ENCODE measurements at places on chromosomes 4 and X.

DNA sequence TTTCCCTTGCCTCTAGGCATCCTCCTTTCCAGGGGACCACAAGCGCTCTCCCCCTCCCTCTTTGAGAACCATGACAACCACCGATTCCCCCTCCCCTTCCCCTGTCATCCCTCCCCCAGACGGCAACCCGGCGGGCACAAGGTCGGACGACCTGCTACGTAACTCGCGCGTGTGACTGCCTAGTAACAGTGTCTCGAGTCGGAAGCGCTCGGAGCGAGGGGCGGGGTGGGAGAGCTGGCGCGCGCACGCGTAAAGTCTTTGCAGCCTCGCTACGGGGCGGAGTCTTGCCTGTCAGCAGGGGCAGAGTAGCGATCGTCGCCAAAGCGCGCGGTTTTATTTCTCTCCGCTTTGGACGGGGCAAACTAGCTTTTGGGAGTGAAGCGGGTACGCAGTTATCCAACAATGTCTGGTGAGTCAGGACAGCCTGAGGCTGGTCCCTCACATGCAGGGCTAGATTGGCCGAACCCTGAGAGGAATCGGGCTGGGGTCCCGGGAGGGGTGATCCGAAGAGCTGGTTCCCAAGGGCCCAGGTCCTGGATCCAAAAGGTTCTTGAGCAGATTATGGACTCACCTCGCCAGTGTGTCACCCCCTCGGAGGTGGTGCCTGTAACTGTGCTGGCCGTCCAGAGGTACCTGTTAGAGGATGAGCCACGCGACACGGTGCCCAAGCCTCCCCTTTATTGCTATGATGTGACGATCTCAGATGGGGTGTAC lies at the start of gene RADX:
TSS of gene RADX (plus strand) at position 300 of the 714 bp plus-strand sequence. CDS start at position 403, 103 bp downstream.
- DNase-seq = peak; percentile 72

DNA sequence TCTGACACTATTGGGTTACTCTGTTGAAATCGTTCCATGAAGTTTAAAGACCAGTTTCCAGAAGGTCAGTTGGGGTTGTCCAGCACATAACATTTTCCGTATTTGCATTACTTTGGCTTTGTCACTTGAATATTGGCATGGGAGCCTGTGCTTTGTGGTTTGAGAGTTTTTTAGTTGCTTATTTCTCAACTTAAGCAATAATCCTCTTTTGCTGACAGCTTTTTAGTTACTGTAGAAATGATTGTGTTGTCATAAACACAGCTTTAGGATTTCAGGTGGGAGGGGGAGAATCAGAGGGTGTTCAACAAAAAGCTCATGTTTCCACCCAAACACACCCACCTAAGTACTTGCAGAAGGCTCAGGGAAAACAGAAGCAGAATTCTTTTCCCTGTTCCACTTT lies 210.7 kb upstream of the TLL1 start:
- DNase-seq = no peak

- DNase-seq = no peak
Measured at GRCh38 chr4:187128976-187129375, 405.3 kb upstream of the FAT1 start.

GRCh38 chrX:45137531-45137930 lies 63.1 kb downstream of the DIPK2B start:
- DNase-seq = no peak

DNA sequence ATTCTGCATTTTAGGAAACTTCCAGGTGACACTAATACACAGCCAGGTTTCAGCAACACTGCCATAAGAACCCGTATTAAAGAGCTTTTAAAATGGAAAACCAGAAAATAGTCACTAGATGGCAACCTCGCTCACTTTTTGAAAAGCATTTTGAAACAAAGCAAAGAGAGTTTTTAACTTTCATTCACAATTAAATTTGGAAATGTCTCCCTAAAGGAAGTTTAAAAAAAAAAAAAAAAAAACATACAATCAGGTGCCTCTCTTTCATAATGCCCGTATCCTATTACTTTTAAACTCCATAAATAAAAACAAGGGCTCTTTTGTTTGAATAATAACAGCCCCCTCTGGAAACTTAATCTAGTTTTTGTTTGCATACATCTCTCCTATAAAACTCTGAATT lies 20.3 kb downstream of the MEPE start:
- DNase-seq = no peak

- no peak for DNase-seq
Measured at GRCh38 chr4:4564522-4564921, 22.7 kb upstream of the STX18 start.

DNA sequence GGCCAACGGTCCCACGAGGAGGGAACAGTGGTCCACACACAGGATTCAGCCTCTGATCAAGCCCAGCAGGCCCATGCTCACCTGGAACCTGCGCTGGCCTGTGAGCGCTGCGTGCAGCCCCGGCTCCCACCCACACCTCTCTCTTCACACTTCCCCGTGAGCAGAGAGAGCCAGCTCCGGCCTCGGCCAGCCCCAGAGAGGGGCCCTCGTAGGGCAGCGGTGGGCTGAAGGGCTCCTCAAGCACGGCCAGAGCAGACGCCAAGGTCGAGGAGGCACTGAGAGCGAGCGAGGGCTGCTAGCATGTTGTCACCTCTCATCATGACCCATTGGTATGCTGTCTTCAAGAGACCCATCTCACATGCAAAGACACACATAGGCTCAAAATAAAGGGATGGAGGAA lies 83.0 kb upstream of the FMR1 start:
- DNase-seq = no peak

GRCh38 chr4:104906276-104906675 lies 240.4 kb upstream of the TET2 start:
- no peak for DNase-seq

GRCh38 chr4:133467290-133467947 lies 318.3 kb downstream of the PCDH10 start:
- DNase-seq = no peak

DNA sequence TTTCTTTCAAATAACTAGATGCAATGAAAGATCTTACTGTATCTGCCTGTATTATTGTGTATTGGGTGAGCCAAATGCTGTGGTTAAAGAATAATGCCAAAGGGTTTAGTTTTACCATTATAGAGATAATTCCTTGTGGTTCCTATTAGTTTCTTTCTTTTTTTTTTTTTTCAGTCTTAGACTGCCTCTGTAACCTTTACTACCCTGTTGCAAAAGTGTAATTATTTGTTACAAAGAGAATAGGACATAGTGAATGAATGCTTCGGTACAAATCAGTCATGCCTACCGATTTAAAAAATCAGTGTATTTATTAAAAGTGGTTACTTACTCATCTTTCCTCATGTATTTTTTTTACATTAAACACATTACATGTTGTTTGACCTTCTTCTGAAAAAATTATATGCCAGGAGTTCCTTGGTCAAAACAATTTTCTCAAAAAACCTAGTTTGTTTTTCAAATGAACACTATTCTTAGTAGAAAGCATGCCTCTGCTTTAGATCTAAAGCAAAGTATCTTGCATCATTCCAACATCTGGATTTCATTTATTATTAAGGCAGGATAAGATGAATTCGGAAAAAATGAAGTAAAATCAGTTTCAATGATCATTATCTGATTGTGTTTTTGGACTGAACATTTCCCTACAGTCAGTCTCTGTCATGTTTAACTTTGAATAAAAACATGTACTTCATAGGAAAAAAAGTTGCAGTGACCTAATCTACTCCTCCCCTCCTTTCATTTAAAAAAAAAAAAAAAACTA lies 21.2 kb upstream of the SYNPO2 start:
- no peak for DNase-seq

DNA sequence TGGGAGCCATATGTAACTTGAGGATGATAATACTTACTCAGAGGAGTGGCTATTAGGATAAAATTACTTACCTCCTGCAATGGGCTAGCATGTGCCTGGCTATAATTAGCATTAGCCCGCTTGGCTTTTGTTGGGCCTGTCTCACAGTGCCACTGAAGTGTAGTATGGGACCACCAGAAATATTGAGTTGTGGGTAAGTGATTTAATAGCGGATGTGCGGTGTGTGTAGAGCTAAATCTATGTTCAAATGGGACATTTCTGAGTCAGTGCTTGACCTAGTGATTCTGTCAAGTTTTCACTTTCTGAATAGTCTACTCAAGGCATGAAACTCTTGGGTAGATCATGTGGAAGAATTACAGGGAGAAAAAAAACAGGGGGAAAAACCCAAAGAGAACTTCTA lies 3.5 kb upstream of the CLNK start:
- DNase-seq = no peak

- no peak for DNase-seq
Measured at GRCh38 chrX:53990171-53990570, 54.1 kb downstream of the PHF8 start.

DNA sequence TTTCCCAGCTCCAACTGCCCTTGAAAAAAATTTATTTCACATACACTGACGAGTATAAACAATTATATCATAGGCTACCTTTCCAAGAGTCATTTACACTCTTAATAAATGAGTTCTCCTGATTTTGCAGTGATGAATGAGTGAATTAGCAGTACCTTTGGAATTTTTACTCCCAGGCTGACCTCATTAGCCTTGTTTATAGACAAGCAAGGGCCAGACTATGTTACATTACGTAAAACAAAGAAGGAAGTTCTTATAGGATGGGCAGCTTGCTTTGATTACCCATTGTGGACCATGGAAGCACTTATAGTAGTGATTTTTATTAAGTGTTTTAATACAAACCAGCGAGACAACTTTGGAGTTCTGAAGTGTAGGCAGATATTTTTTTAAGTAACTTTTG lies 112.9 kb upstream of the C1QTNF7 start:
- DNase-seq = no peak

- no peak for DNase-seq
Measured at GRCh38 chrX:53089224-53089842, 4.6 kb upstream of the KANTR start.

- DNase-seq = no peak
Measured at GRCh38 chr4:162793571-162793970, 373.1 kb downstream of the NAF1 start.

DNA sequence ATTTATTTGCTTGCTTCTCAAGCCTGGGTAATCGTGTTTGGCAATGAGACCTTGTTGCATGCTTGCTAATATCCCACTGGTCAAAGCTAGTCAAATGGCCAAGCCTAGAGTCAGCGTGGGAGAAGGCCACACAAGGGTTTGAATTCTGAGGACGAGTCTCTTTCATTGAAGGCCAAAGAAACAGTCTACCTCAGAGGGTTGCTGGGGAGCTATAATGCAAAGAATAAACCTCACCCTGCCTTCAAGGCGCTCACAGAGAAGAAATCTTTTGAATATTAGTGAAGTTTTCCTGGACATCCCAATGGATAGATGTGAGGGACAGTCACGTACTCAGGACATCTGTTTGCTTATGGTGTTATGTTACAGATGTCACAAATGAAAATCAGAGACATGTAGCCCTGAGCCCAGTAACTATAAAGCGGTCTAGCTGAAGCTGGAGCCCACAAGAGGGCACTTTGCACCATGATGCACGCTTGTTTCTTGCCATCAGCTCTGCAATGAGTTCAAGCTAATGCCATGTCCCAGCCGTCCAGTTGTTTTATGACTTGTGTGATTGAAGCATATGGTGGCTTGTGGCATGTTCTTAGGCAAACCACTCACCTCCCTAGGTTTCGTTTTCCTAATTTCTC lies 1.1 kb upstream of the TLR3 start:
- DNase-seq = peak; percentile 4

DNA sequence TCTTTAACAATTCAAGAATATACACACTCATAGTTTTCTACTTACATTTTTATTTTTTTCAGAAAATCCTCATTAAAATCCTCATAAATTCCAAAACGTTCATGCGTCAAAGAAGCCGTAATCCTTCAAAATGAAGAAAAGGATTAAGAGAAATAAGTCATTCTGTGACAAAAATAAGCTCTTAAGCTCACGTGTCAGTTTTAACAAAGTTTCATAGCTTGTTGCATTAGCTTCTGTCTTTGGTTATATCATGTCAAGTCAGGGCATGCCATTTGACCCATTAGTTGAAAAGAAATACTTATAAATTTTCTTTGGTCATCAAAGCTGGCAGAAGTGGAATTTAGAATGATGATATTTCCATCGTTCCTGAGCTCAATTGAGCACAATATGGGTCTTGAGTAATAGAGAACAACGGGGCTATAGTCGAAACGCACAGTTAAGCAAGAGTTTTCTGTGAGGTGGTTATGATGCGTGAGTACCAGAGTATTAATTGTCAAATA lies 185.2 kb upstream of the CTSO start:
- DNase-seq = no peak

DNA sequence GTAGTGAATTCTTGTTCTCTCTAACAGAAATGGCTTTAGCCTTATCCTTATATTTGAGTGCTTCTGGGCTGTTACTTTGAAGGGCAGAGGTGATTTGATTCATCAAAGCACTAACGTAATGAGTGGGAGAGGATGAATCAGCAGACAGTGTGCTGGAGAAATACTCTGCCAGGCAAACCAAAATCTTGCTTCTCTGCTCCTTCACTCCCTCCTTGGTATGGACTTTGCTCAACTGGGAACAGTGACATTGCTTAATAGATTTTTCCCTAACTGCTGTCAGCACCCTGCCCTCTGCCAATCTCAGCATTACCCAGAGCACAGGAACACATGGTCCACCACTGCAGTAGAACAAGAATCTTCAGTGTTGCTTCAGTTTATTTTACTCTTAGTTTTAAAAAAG lies 56.0 kb downstream of the PDLIM5 start:
- no peak for DNase-seq

GRCh38 chrX:150080497-150080896 lies 142.2 kb upstream of the EOLA2 start:
- DNase-seq = no peak

DNA sequence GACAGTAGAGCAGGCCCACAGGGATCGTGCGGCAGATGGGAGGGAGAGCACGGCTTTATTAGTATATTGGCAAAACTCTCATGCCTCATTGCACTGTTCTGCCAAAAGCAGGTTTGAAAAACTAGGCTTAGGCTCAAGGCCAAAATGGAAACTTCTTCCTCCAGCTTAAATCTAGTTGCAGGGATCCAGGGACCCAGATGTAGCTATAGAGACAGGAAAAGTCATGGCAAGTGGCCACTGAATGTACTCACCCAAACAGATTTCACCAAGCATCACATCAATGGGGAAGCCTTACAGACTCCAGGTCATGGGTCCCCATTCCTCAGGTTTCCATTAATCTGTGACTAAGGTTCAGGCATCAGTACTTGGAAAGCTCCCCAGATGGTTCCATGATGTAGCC lies 149.2 kb downstream of the STK32B start:
- DNase-seq = no peak

DNA sequence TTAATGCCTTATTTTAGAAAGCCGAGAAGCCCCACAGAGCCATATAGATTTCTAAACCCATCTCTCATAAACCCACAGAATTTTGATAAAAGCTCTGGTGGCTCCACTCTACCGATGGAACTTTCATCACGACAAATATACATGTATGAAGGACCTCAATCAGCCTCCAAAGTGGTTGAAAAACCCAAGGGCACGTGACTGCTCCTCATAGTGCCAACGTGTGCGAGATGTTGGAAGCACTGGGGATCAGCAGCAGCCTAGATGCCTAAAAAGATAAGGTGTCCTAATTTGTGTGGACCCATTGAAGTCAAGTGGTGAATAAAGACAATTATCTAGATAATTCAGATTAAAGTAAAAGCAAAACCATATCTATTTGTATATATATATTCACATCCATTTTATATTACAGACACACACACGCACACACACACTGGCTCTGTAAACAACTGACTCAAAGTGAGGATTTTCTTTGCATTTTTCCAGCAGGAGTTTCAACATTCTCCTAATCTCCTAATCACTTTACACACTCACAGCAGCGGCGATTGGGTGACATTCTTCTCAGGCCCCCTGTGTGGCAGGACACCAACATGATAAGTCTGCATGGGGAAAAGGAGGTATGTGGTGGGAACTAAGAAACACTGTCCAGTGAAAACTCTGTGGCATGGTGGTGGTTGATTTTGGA lies 2.8 kb upstream of the PITX2 start:
- DNase-seq = no peak
